Stimulated activated CD4-positive, alpha-beta T cell treated with anti-CD3 and anti-CD28 coated beads, Interleukin-12 subunit alpha, Interleukin-12 subunit beta, amount 100 ng/mL, for 48 hours (primary cell): ENCODE measurements at places on chromosomes 2 and 18.
A peak's percentile ranks its signal among the peaks of the same experiment; 100 is the strongest.

- no peak for DNase-seq
Observed at GRCh38 chr2:234673961-234674759, 177.3 kb upstream of the ARL4C start.

- DNase-seq, result no peak
Observed at GRCh38 chr18:23136326-23137096, 1.2 kb downstream of the CABLES1 start.

GRCh38 chr18:29494371-29494770 lies 1317.4 kb upstream of the CDH2 start:
- no peak for DNase-seq

GRCh38 chr2:106995556-106995955 lies 109.6 kb upstream of the ST6GAL2 start:
- no peak for DNase-seq

DNA sequence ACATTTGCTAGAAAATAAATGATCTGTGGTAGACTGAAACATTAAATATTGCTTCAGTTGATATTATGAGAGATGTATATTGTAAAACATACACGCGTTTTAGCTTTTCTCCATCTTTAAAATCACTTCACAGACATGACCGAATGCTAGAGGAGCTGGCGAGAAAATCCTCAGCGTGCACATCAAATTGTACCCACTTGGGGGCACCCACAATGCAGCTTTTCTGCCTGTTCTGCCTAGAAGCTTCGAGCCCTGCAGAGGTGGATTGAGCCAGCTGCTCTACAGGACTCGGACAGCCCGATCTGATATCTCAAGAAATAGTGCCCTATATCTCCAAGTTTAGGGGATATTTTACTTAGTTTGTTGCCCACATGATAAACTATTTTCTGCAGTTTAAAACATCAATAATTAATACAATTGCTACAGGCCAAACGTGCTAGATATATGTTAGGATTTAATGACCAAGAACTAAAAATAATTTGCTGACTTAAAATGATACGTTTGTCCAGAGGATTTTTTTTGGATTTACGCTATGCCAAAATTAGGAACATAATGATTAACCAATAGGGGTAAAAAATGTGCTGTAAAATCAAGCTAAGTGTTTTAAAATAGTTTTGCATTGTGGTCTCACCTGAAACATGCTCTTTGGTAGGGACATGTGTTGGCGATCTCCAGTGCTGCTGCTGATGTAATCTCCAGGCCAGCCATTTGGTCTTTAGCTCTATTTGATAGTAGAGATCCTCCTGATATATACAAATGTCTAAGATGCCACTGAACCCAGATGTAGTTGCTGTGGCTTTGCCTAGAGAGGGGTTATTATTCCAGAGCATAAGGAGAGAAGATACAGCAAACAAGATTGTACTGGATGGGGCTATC lies 22.3 kb upstream of the ATP5MC3 start:
- peak; percentile 45 for DNase-seq
